Kidney (tissue), 22 donors: ENCODE measurements at places on chromosomes 13 and 19.

GRCh38 chr13:75836441-75836840 lies 200.3 kb downstream of the LMO7 start:
- DNase-seq, result no peak

DNA sequence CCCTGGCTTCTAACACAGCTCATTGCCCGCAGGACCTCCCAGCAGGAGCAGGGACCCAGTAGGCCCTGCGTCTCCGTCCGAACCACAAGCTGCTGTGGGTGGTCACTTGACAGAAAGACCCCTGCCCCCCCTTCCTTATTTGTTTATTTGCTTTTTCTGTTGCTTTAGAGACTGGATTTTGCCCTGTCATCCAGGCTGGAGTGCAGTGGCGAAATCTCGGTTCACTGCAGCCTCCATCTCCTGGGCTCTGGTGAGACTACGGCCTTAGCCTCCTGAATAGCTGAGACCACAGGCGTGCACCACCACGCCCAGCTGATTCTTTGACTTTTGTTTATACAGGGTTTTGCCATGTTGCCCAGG lies 7.6 kb upstream of the PTBP1 start:
- DNase-seq, result no peak

GRCh38 chr19:47686679-47687450 lies 26.4 kb upstream of the EHD2 start:
- no peak for DNase-seq

- DNase-seq, result no peak
These were observed 595 bp downstream of the ZNF440 start for GRCh38 chr19:11814700-11815035.

- no peak for DNase-seq
These were observed 10.1 kb upstream of the MBNL2 start for GRCh38 chr13:97212004-97212403.

DNA sequence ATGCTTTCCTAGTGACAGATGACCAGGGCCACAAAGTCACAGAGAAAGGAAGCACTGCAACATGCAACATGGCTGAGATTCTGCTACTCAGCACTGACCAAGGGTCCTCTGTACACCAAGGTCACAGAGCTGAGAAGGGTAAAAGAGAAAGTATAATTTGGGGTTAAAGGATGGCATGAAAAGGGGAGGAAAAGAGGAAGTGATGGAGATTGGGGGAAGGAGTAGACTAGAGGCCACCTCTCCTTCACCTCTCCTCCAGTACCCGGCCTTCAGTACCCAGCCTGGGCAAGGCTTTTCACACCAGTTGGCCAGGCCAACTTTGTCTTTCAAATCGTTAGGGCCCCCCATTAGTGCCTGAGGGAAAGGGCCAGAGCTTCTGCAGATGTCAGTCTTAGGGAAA lies 6.3 kb upstream of the RPS19 start:
- DNase-seq, result no peak

DNA sequence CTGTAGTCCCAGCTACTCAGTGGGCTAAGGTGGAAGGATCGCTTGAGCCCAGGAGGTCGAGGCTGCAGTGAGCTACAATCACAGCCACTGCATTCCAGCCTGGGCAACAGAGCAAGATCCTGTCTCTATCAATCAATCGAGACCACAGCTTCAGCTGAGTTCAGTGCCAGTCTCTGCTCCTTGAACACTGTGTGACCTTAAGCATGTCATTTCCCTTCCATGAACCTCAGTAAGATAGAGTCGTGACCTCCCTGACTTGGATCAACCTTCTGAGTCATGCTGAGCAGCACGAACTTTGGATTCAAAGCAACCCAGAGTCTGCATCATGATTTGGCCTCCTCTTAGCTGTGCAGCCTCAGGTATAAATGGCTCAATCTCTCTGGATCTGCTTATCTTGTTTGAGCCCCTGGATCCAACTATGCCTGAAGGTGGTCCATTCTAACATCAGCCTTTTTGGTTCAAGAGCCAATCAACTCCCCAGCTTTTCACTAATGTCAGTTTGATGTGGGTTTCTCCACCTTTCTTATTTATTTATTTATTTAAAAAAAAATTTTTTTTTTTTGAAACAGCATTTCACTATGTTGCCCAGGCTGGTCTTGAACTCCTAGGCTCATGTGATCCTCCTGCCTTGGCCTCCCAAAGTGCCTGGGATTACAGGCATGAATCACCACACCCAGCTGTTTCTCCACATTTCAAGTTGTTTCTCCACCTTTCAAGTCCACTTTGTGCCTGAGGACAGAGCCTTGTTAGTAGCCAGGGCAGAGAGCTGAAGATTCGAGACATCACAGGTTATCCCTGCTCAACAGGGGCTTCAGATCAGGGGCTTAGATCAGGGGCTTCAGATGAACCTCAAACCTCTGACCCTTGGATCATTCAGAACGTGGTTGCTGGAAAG lies 26.4 kb downstream of the PTPRS start:
- DNase-seq, result no peak

- DNase-seq, result no peak
These were observed 3.8 kb upstream of the TEKTIP1 start for GRCh38 chr19:3535235-3535535.

- DNase-seq, result peak; percentile 56
These were observed 698.7 kb downstream of the SLITRK5 start for GRCh38 chr13:88369866-88370265.

DNA sequence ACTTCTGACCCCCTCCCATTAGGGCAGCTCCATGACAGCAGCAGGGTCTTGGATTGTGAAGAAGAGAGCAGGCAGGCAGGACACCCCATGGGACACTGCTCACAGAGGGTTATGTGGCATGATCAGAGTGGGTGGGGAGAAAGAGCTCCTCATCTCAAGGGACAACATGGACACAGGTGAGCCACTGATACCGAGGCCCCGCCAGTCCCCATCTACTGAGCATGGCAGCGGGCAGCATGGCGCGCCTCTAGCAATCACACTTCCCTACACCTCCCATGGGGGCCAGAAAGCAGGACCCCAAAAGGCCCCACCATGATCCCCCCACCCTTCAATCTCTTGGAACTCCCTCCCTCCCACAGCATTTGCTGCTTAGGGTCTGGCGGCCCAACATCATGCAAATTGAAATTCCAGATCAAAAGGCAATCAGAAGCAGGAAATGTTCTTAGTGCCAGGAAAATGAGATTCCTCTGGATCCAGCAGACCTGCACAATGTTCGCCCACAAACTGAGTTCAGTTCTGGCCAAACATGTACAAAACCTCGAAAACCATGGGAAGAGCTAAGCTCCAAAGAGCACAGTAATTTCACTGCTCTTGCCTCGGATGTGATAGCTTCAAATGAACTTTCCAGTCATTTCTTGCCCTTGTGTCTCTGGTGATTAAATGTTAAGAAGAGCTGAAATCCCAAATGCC lies 14.8 kb downstream of the DOCK9 start:
- DNase-seq, result no peak

DNA sequence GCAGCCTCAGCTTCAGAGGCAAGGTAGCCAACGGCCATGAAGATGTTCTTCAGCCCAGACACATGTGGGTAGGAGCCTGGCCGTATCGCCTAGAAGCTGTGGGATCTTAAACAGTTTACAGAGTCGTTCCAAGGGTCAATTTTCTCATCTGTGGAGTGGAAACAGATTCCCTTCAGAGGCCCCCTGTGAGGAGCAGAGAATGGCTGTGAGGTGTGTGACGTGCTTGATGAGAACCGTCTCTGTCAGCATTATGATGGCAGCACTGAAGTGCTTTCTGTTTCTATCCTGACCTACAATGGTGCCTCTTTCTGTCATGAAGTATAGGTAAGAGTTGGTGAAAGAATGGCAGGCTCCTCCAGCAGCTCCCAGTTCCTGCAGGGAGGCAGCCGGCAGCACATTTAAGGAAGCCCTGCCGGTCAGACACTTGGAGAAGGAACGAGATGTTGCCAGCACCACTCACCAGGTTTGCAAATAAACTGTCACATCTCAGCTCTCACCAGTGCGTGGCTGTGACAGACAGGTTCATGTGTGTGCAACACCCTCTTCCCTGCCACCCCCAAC lies 277.3 kb downstream of the FOXO1 start:
- no peak for DNase-seq

DNA sequence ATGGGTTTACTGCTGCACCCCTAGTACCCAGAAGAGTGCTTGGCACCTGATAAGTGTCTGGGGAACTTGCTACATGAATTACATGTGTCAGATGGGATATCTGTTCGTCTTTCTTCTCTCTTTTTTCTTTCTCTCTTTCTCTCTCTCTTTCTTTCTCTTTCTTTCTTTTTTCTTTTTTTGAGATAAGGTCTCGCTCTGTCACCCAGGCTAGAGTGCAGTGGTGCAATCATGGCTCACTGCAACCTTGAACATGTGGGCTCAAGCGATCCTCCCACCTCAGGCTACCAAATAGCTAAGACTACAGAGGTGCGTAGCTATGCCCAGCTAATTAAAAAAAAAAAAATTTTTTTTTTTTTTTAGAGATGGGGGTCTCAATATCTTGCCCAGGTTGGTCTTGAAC lies 6.1 kb downstream of the CADM4 start:
- no peak for DNase-seq

GRCh38 chr13:91181892-91182291 lies 165.6 kb upstream of the MIR17HG start:
- no peak for DNase-seq

DNA sequence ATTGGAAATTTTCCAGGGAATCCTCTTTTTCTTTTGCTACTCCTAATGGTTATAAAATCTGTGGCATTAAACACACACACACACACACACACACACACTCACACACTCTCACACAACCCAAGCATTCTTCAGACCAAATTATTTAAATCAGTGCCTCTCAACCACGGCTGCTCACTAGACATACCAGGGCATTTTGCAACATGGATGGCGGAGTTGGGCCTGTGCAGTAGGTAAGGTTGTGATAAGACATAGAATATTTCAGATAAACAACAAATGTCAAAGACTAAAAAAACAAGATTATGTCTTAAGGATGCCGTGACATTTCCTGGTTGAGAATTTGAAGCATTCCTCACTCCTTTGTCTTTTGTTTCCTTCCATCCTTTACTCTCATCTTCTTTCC lies 443.1 kb downstream of the MYO16 start:
- DNase-seq, result no peak

- DNase-seq, result no peak
These were observed 1215.5 kb upstream of the PCDH20 start for GRCh38 chr13:62631124-62631523.

DNA sequence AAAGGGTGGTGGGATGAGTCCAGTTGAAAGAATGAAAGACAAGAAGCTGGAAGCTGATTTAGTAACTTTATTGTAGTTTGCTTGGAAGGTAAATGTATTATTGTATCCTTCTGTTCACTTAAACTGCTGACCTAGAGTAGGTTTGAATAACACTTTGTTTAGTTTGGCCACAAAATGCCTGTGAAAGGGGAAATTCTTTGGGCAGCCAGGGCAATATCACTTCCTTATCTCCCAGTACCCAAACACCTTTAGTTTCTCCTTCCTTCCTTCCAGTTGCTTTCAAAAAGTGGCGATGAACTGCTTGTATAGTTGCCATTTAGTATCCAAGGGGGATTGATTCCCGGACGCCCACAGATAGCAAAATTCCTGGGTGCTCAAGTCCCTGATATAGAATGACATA lies 120.1 kb downstream of the PAN3 start:
- no peak for DNase-seq

GRCh38 chr13:99417201-99418102 lies 83.8 kb upstream of the TM9SF2 start:
- peak; percentile 26 for DNase-seq

- no peak for DNase-seq
These were observed 1169.0 kb downstream of the DIAPH3 start for GRCh38 chr13:58994777-58995176.

- no peak for DNase-seq
These were observed 646.5 kb upstream of the SLITRK6 start for GRCh38 chr13:86445672-86446071.

- no peak for DNase-seq
These were observed 246.1 kb upstream of the DACH1 start for GRCh38 chr13:72113076-72113475.

GRCh38 chr13:51822106-51822815 lies 18.3 kb upstream of the DHRS12 start:
- DNase-seq, result no peak

- no peak for DNase-seq
These were observed 170.6 kb downstream of the KCTD12 start for GRCh38 chr13:76715621-76716020.

DNA sequence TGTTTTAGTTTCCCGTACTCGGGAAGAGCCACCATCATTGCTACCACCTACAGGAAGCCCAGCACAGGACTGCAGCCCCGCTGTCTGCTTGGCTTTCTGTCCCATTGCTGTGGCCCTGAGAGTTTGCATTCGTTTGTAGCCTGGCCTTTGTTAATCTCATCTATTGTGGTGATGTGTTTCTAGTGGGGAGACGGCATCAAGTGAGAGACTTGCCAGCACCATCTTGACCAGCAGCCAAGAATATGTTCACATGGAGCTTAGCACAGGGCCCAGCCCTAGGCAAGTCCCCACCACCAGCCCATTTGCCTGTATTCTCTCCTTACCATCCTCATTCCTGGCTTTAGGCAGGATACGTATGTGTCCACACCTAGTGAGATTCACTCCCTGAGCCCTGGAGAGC lies 17.3 kb upstream of the OVOL3 start:
- DNase-seq, result no peak

DNA sequence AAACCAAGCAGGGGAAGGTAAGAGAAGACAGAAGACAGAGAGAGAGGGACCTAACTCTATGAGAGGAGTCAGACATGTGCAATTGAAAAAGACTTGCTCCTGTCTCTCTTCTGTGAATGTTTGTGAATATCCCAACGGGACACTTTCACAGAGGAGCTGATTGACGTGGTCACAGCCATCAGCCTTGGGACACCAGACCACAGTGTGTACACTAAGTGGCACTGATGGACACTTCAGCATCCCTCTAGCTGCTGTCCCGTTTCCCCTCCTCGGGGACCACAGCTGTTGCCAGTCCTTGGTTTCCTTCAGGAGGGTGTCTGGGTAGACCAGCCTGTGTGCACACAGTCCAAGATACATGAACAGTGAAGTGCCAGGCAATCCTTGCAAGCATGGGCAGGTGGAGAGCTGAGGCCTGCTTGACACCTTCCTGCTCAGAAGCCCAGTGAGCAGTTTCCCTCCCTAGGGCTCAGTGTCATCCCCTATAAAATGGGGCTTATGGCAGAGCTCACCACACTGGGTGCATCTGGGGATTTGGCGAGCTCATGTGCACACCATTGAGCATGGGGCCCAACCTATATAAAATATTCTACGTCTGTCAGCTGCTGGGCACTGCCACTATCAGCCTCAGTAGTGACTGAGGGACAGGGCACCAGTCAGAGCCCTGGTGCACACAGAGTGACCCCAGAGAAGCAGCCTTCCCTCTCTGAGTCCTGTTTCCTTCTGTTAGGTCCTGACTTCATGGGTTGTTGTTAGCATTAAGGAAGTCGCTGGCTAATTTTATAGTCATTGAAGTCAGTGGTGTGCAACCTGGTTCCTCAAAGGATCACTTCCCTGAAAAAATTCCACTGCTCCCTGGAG lies 4.3 kb upstream of the USF2 start:
- DNase-seq, result peak; percentile 46

- peak; percentile 21 for DNase-seq
These were observed 46.8 kb downstream of the SLC7A1 start for GRCh38 chr13:29548722-29549121.

GRCh38 chr13:26707122-26708006 lies 53.2 kb downstream of the GPR12 start:
- no peak for DNase-seq
